ENCODE measurements at places on chromosomes 11 and 22.

GRCh38 chr22:28019881-28020861 is 101.1 kb upstream of the PITPNB start:
- peak; percentile 45 for DNase-seq

DNA sequence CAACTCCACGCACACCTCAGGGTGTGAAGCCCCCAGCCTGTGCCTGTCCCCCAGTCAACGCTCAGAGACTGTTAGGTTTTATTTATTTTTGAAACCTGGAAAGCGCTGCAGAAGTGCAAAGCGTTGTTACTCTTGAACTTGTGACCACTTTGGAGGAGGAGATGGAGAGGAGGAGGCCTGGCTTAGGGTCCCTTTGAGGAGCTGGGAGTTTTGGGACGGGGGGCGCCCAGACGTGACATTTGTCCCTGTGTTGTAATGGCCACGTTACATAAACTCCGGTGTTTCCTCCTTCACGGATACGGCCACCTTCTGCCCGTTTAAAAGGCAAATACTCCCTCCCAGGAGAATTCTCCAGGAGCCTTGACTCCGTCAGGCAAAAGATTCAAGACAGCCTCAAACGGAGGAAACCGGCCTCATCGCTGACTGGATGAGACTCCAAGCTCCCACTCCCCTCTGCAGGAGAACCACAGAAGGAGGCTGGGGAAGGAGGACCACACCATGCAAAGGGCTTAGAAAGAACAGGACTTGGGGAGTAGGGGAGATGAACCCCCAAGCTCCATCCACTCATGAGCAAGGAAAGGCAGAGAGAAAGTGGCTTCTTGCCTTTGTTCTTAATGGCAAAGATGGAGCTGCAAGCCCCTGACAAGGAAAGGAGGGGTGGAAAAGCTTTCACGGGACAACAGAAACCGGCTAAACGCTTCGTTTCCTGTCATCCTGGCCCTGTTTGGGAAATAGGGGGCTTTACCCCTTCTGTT is 630 bp downstream of the PIK3IP1 start:
- no peak for DNase-seq

GRCh38 chr22:50705219-50705691 is 32.6 kb downstream of the SHANK3 start:
- DNase-seq: peak; percentile 88

DNA sequence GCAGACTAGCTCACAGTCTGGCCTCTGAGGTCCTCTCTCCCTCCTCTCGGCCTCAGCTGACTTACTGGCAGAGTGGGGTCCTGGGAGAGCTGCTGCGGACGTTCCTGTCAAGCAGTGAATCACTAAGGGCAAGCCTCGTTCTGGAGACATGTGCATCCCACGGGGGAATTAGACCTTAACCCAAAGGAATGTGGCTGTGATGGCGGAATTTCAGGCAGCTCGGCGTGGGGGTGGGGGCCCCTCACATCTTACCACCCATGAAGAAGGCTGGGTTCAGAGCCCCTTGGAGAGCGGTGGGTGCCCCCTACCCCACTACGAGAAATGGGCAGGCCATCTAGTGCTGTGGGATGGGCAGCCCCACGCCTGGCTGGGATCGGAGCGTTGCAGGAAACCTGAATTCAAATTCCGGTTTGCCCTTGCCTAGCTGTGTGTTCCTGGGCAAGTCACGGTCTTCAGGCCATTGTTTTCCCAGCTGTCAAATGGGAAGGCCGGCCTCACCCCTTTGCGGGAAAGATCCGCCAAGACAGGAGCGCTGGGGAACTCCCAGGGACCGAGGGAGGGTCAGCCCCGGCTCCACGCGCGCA is 554 bp downstream of the LRRC32 start:
- no peak for DNase-seq

DNA sequence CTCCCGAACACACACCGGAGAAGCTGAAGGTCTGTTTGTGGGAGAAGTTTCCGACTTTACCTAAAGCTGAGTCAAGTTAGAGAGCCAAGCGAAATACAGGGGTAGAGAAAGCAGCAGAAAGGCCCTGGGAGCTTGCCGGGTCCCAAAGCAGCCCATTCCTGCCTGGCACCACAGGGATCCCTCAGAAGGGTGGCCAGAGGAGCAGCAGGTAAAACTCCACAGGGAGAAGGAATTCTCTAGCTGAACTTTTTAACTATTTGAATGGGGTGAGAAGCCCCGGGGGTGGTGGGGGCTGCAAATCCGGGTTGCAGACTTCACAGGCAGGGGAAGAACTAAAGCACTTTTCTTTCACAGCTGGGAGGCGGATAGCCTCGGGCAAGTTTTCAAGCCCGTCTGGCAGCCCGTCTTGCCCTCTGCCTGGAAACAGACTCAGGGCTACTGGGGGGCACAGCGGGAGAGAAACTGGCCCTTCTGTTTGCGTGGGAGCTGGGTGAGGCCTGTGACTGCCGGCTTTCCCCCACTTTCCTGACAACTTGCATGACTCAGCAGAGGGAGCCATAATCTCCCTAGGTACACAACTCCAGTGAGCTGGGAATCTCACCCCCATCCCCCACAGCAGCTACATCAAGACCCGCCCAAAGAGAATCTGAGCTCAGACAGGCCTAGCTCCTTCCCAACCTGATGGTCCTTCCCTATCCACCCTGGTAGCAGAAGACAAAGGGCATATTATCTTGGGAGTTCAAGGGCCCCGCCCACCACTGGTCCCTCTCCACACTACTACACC is 311.0 kb downstream of the SBF2 start:
- no peak for DNase-seq

DNA sequence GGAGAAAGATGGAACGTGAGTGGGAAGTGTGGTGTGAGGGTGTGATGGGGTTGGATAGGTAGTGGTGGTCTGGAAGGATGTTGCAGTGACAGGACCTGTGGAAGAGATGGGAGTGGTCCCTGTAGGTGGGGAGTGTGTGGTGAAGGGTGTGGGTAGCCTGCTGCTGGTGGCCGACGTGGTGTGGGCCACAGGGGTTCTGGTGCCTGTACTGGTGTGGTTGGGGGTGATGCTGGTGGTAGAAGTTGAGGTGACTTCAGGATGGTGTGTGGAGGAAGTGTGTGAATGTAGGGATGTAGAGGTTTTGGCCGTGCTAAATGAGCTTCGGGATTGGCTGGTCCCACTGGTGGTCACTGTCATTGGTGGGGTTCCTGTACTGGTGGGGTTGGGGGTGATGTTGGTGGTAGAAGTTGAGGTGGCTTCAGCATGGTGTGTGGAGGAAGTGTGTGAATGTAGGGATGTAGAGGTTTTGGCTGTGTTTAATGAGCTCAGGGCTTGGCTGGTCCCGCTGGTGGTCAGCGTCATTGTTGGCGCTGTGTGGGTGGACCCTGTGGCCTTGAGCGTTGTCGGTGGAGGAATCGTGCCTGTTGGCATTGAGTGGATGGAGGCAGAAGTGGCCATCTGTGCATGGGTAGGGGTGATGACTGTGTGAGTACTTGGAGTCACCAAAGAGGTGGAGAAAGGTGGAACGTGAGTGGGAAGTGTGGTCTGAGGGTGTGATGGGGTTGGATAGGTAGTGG is 19.1 kb downstream of the MUC6 start:
- DNase-seq: no peak

GRCh38 chr11:128513915-128514681 is 73.3 kb downstream of the ETS1 start:
- no peak for DNase-seq

GRCh38 chr11:66220566-66220935 is 47.9 kb upstream of the RAB1B start:
- no peak for DNase-seq

DNA sequence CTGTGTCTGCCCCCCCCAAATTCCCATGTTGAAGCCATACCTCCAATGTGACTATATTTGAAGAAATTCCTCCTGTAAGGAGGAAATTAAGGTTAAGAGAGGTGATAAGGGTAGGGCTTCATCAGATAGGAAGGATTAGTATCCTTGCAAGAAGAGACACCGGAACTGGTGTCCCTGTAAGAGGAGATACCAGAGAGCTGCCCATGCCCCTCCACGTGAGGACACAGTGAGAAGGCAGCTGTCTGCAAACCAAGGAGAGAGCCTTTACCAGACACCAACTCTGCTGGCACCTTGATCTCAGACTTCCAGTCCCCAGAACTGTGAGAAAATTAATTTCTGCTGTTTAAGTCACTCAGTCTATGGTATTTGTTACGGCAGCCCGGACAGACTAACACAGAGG is 109.3 kb downstream of the ARFGAP2 start:
- no peak for DNase-seq

- no peak for DNase-seq
Observed at GRCh38 chr22:50612528-50613221, 12.1 kb downstream of the MAPK8IP2 start.

DNA sequence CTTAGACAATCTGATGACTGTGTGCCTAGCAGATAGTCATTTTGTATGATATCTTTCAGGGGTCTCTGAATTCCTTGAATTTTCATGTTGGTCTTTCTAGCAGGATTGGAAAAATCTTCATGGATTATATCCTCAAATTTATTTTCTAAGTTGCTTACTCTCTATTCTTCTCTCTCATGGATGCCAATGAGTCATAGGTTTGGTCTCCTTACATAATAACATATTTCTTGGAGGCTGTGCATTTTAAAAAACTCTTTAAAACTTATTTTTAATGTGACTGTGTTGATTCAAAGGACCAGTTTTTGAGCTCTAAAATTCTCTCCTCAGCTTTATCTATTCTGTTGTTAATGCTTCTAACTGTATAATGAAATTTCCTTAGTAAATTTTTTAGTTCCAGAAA is 198.7 kb downstream of the AASDHPPT start:
- no peak for DNase-seq

DNA sequence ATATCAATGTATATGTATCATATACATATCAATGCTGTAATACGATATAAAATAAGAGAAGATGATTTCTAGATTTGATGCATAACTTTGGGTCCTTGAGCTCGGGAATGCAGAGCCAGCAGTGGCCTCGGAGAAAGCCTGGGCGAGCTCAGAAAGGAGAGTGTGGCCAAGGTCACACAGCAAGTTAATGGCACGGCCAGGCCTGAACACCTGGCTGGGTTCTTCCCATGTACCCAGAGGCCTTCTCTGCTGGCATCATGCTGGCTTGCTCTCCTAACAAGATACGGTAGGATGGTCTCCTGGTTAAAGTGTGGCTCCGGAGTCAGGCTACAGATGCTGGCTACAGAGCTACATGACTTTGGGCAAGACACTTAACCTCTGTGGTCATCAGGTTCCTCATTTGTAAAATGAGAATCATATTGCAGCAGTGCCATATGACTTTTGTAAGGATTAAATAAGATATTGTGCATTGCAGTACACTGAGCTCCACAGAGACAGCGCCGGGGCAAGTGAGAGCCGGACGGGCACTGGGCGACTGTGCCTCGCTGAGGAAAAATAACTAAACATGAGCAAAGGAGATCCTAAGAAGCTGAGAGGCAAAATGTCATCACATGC is 29.9 kb downstream of the TPST2 start:
- DNase-seq: no peak

GRCh38 chr11:128552783-128553661 is 34.3 kb downstream of the ETS1 start:
- no peak for DNase-seq

DNA sequence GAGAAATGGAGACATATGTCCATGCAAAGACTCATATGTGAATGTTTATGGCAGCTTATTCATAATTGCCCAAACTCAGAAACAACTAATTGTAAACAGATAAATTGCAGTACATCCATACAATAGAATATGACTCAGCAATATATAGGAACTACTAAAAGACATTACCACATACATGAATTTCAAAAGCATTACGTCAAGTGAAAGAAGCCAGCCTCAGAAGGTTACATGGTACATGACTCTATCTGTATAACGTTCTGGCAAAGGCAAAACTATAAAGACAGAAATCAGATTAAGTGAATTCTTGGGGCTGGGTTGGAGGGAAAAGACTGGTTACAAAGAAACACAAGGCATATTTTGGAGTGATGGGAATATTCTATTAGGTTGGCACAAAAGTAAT is 7.2 kb downstream of the KCTD21 start:
- DNase-seq: no peak

DNA sequence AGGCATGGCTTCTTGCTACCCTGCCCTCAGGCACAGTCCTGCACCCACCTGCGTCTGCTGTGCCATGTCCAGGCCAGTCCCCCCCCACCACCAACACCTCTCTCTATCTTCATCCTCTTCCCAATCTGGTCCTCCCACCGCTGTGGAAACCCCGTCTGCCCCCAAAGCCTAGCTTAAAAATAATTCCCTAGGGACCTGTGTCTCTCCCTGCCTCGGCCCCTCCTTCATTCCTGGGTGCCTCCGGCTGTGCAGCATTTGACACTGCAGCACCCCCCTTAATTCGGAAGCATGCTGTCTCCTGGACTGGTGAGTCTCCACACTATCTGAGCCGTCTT is 2.5 kb upstream of the ASCL2 start:
- DNase-seq: no peak

DNA sequence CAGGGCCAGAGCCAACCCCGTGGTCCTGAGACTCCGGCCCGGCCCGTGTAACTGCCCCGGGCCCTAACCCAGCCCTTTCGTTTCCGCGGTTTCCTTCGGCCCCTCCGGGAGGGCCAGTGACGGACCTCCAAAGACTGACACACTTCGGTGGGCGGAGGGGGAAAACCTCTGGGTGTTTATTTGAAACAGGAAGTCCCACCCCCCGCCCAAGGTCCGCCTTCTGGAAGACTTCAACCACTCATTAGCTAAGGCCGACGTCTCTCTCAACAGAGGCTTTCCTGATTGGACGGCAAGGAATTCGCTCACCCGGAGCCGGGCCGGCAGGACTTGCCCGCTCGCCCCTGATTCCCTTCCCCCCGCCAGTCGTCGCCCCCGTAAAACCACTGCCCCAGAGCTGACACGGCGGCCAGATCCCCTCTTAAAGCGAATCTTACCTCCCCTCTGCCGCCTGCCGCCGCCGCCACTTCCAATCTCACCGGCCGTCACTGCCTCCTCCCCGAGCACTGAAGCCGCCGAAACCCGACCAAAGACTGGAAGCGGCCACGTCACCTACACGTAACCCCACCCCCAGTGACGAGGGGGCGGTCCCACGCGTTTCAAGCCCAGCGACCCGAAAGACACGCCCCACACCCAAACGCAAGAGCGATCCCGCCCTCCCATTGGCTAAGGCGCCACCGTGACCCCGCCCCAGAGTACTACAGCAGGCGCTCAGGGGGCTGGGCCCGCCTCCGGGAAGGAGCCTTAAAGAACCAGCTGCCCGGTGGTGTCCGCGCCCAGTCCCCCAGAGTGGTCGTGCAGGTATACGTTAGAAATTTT is at the start of gene STX5:
TSS of gene STX5 (minus strand) at position 532 of the 816 bp plus-strand sequence. CDS start 808 bp downstream, outside the sequence.
- DNase-seq: peak; percentile 97
